ENCODE measurements at places on chromosomes 11 and 22. TPM values are rescaled to one million over a fixed set of nuclear protein-coding genes. Genes with fewer than 3 reads are reported as not detected.

PDE3B gene
- 21.3 TPM for total RNA-seq

OR10D3 gene
- not detected for total RNA-seq

TCF20 gene
- total RNA-seq = 26.8 TPM

COX8A gene
- total RNA-seq = 406 TPM

NAALAD2 gene
- total RNA-seq = 0.67 TPM

SCUBE2 gene
- total RNA-seq = 5.1 TPM

RAB36 gene
- 9.3 TPM for total RNA-seq

TIRAP gene
- 5.8 TPM for total RNA-seq

CHRNA10 gene
- total RNA-seq = 0.62 TPM

PANX3 gene
- total RNA-seq = not detected

OVOL1 gene
- not detected for total RNA-seq

NDUFV1 gene
- 199 TPM for total RNA-seq

KRTAP5-10 gene
- not detected for total RNA-seq

C11orf65 gene
- total RNA-seq = 0.33 TPM

WNT11 gene
- total RNA-seq = under 0.01 TPM

AIFM3 gene
- 1.7 TPM for total RNA-seq

POU2AF2 gene
- not detected for total RNA-seq

RNF169 gene
- 26.0 TPM for total RNA-seq

IL10RA gene
- total RNA-seq = 0.36 TPM

ZMAT5 gene
- total RNA-seq = 19.3 TPM

TIGD3 gene
- total RNA-seq = 0.15 TPM

MUC5B gene
- total RNA-seq = 1.0 TPM

SMTNL1 gene
- total RNA-seq = not detected

PRR33 gene
- not detected for total RNA-seq

HNRNPUL2 gene
- 5.7 TPM for total RNA-seq

CRYBA4 gene
- not detected for total RNA-seq

HINFP gene
- total RNA-seq = 21.4 TPM

CBLIF gene
- not detected for total RNA-seq

ABCC8 gene
- total RNA-seq = not detected

CSNK2A3 gene
- total RNA-seq = 4.0 TPM

DGAT2 gene
- 2.4 TPM for total RNA-seq

DTX4 gene
- total RNA-seq = 2.0 TPM

PIWIL4 gene
- 0.73 TPM for total RNA-seq

CABP7 gene
- not detected for total RNA-seq

C22orf31 gene
- total RNA-seq = not detected

COMMD9 gene
- total RNA-seq = 56.3 TPM

TUB gene
- total RNA-seq = 7.7 TPM

CHCHD10 gene
- total RNA-seq = 6.3 TPM

SFI1 gene
- total RNA-seq = 18.5 TPM

OSM gene
- not detected for total RNA-seq

CDK2AP2 gene
- 14.5 TPM for total RNA-seq

LRRC10B gene
- total RNA-seq = 0.36 TPM

TESMIN gene
- total RNA-seq = 1.8 TPM

Data from melanocyte of skin (primary cell).